ENCODE measurements at places on chromosomes 5 and 9.
A peak's percentile ranks its signal among the peaks of the same experiment; 100 is the strongest.

GRCh38 chr9:80061940-80062339 lies 490.2 kb downstream of the TLE4 start:
- peak; percentile 72 for DNase-seq

DNA sequence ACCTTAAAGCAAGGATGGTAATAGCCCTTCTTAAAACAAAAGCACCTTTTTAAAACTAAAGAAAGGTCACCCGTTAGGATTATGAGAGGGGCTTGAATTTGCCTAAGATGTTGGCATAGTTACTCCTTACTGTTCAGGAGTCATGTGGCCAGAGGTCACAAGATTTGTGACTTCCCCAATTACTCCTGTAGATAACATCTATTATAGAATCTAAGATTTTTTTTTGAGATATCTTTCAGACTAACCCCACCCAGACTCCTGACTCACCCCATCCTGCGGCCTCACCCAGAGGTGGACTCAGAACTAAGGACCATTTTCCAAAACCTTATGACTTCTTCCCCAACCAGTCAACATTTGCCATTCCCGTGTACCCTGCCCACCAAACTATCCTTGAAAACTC lies 2.4 kb downstream of the CD180 start:
- no peak for DNase-seq

DNA sequence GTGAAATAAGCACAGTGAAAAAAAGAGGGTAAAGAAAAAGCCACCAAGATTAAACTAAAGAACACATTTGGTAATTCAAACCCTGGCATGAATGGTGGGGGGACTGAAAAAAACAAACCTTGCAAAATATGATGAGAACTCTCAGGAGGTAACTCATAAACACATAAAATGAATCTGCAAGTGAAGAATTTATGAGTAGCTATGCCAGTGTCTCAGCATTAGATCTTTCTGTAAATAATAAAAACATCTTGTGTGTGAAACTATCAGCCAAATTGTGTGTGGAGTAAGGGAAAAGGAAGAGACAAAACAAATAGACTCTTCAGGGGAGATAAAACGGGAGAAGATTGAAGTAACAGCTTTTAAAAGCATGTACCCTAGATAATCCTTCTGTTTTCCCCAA lies 129.6 kb upstream of the SPEF2 start:
- no peak for DNase-seq

DNA sequence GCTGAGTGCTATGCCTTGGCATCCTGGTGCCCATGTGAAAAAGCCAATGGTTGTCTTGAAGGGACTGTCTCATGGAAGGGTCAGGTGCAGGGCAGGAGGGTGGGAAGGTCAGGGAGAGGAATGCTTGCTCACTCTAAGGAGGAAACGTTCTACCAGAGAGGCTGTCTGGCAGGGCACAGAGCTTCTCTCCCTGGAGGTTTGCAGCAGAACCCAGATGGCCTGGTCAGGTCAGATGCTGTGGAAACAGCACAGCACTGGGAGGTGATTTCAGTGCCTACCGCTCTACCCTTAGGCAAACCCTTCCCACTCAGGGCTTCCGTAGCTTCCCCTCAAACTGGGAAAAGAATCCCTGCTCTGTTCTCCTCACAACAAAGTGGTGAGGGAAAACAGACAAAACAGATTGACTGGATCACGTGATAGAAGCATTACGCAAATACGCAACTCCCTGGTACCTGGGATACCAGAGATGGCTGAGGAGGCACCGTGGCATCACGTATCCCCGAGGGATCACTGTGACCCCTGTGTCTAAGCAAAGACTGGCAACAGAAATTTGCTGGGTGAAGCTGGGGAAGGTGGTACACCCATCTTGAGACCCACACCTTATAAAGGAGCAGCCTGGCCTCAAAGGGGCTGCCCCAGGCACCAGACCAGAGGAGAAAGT lies 3.9 kb upstream of the MGAT1 start:
- no peak for DNase-seq

DNA sequence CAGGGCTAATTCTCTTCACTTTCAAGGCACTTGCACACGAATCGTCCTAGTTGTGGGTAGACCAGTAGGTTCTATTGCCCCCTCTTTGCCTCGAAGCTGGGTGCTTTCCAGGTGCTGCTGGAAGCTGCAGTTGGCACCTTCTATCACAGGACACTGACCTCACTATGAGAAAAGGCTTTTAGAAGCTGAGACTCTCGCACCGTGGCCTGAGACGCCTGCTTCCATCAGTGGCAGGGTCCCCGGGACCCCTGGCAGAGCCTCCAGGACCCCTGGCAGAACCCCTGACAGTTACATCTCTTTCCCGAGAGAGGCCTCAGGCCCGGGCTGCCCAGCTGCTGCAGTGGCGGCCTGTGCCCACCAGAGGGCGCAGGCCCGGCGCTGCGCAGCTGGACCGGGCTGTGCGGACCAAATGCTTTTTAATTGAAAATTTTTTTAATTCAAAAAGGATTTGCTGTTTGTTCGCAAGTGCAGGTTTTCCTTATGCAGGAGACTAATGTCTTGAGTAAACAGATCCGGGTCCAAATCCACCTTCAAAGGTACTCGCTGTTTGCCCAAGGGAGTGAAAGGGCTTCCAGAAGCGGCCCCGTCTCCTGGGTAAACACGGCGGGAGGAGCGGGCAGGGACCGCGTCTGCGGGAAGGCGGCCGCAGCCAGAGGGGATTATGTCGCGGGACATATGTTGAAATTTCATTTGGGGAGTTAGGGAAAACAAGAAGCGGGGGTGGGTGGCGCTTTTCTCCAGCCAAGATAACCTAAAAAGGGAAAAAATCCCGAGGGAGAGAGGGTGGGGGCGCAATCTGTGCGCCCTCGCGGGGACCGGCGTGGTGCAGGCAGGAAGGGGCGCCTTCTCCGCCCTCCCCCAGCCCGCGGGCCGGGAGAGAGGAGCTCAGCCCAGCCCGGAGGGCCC lies 114.5 kb upstream of the LMX1B start:
- DNase-seq: no peak

GRCh38 chr5:83397658-83398057 lies 73.9 kb upstream of the VCAN start:
- no peak for DNase-seq

DNA sequence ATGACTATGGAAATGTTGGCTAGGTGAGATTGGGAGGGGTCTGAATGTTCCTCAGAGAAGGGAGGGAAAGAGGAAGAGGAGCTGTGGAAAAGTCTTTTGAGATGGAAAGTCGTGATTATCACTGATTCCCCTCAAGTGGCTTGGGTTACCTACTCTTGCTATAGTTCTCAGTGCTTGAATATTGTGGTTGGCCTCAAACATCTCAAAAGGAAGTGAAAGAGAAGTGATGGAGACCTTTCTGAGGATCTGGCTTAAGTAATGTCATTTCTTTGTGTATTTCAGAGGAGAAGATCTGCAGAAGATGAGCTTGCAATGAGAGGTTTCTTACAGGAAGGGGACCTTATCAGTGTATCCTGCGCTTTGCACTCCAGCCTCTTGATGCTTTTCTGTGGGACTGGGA lies 5.5 kb downstream of the EXOSC2 start:
- DNase-seq: no peak

DNA sequence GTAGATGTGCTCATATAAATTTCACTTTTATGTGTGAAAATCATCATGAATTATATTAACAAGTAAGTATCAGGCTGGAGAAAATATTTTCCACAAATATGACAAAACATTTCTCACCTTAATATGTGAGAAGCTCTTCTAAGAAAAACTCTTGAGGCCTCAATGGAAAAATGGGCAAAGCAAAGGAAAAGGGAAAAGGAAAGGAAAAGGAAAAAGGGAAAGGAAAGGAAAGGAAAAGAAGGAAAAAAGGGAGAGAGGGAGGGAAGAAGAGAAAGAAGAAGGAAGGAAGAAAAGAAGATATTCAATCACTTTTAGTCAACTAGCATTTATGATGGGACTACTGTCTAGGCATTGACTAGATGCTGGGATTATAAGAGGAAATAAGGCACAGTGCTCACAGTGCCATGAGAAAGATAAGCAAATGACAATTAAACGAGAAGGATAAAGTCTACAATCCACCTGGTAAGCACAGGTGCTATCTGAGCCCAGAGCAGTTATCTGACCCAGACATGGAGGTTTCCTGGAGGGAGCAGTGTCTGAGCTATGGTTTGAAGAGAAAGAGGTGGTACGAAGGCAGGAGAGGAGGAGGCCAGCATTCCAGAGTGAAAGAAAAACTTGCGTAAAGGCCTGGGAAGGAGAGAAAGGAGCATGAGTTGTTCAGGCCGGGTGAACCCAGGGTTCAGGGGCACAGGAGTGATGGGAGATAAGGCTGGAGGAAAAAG lies 18.3 kb upstream of the ACSL6 start:
- DNase-seq: no peak

- no peak for DNase-seq
Observed at GRCh38 chr5:151757233-151758140, 944 bp downstream of the ATOX1 start.

DNA sequence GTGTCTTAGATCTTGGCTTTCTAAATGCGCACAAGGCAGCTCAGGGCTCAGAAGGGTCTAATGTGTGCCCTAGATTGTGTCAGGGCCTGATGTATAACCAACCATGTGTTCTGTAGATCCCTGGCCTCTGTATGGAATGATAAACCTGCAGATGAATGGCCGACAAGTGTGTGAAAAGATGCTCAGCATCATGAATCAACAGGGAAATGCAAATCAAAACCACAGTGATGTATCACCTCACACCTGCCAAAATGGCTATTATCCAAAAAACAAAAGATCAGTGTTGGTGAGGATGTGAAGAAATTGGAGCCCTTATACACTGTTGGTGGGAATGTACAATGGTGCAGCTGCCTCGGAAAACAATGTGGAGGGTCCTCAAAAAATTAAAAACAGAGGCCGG lies 489.8 kb downstream of the SEMA5A start:
- peak; percentile 20 for DNase-seq

DNA sequence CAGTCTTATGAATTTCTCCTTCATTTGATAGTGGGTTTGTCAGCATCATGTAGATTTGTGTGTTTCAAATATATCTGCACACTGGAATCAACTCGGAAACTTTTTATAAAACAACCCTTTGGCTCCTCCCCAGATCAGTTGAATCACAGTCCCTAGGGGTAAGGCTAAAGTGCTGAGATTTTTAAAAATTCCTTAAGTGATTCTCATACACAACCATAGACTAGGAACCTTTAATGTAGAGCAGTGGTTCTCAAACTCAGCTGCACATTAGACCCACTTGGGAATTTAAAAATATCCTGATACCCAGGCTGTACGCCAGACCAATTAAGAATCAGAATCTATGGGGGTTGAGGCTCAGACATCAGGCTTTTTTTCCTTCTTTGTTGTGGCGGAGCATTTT lies 17.5 kb upstream of the JAK2 start:
- no peak for DNase-seq

DNA sequence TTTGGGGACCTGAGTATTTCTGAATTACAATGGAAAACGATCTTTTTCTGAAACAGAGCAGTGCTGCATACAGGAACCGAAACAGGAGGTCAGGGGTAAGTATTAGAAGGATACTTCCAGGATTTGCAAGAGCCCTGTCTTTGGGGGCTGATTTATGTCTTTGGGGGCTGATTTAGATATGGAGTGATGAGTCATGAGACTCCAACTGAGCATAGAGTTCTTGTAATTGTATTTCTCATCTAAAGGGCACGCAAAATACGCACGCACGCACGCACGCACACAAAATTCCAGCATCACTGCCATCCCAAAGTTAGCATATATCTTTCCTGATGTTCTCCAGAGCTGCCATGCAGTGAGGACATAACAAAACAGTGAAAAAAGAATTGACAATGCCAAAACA lies 414.8 kb upstream of the CCNH start:
- DNase-seq: peak; percentile 18

DNA sequence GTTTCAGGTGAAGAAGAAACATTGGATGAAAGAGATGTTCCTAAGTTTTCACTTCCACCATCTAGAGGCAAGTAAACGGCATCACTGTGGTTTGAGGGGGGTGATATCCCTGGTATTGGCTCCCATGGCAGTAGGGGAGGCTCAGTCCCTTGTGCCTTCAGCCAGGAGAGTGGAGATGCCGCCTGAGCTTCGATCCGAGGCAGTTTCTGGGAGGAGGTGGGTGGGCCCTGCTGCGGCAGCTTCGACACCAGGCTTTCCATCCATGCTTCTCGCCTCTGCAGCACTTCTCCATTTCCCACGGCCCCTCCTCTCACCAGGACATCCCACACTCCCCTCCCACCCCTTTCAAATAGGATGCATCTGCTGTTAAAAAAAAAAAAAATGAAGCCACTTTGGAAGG lies 258.3 kb downstream of the GADD45G start:
- no peak for DNase-seq
